ENCODE measurements at places on chromosomes 2 and 18.

DNA sequence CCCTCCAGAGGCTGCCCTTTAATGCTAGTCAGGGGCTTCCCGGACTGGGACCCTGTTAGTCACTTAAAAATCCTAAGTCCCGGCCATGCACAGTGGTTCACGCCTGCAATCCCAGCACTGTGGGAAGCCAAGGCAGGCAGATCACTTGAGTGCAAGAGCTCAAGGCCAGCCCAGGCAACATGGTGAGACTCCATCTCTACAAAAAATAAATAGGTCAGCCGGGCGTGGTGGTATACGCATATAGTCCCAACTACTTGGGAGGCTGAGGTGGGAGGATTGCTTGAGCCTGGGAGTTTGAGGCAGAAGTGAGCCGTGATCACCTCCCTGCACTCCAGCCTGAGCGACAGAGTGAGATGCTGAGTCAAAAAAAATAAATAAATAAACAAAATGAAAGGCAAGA, 17.2 kb upstream of the KCNG2 start:
- DNase-seq: no peak

- peak; percentile 28 for DNase-seq
Measured at GRCh38 chr18:14999085-14999975, 251.4 kb downstream of the ANKRD30B start.

DNA sequence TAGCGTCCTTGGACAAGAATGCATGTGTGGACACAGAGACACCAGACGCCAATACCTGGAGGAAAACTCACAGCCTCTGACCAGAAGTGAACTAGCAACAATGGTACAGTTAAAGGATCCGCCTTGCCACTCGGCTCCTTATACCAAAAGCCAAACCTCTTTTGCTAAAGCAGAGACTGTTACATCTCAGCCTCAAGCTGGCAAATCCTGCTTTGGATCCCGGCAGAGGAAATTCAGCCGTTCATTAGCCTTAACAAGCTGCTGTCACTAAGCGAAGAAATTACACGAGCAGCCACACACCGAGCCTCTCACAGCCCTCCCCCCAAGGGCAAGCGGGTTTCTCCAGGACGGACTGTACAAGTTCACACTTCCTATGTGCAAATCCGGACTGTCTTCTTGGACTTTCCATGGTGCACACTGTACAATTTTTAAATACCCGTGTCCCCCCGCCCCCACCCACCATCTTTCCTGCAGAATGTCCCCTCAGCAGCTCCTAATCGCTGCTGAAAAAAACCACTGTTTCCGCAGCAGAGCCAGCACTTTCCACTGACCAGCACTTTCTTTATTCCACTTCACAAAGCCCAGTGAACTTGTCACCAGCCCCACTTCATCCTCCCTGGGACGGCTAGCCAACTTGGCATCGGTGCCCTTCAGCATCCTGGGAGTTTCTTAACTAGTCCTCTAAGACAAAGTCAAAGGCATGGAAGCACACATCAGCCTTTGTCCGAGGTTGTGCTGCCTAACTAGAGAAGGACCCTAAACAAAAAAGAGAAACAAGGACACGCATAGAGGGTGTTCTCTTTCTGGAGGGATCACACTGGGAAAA, 1.5 kb downstream of the KLF7 start:
- DNase-seq: peak; percentile 62

DNA sequence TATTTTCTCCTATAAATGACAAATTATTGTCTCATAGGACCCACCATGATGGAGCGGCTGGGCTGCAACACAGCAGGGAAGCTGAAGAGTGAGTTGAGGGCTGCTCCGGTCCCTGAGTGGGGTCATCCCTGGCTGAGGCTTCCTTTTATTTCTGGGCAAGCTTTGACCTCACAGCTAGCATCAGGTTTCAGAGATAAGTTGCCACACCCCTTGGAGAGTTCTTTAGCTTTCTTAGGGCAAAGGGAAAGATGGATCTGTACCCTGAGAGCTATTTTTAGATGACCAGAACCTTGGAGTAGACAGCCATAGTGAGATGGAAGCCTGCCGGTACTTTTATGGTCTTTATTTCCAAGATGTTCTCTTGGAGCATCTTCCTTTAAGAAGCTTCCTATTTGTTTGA, 11.5 kb downstream of the MYL1 start:
- no peak for DNase-seq

DNA sequence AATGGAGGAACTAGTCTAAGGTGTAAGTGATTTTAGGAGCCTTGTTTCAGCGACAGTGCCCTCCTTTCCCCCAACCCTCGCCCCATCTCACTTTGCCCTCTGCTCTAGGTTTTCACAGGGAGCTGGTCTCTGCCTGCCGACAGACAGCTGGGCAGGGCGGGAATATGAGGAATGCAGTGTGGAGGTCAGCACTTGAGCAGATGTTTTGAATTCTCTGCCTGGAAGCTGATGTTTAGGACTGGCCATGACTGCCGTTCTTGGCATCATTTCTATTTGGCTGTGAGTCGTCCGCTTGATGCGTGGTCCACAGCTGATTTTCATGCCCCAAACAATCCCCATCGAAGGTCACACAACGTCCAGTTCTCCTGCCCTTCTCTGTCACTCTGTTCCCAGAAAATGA, 55.1 kb upstream of the SIX3 start:
- DNase-seq: no peak

GRCh38 chr2:216652566-216652965, 19.3 kb downstream of the IGFBP2 start:
- DNase-seq: no peak

GRCh38 chr18:37251679-37252078, 313.9 kb downstream of the CELF4 start:
- DNase-seq: no peak

DNA sequence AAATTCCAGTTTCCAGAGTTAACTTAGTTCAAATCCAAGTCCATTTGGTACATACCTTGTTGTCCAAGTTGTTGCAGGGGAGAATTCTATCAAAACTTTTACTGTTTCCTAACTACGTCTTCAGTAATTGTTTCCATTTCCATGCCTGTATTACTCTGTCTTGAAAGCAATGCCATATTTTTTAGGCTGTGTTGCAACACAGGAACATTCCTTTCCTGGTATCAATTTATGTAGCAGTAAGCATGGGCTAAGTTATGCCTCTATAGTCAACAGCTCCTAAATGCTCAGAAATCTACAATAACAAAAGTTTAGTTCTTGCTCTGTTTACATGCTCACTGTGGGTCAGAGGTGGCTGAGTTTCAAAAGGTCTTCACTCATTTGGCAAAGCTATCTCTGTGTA, 1943.8 kb upstream of the PIK3C3 start:
- DNase-seq: no peak

GRCh38 chr2:101655702-101656422, 41.6 kb upstream of the MAP4K4 start:
- no peak for DNase-seq

DNA sequence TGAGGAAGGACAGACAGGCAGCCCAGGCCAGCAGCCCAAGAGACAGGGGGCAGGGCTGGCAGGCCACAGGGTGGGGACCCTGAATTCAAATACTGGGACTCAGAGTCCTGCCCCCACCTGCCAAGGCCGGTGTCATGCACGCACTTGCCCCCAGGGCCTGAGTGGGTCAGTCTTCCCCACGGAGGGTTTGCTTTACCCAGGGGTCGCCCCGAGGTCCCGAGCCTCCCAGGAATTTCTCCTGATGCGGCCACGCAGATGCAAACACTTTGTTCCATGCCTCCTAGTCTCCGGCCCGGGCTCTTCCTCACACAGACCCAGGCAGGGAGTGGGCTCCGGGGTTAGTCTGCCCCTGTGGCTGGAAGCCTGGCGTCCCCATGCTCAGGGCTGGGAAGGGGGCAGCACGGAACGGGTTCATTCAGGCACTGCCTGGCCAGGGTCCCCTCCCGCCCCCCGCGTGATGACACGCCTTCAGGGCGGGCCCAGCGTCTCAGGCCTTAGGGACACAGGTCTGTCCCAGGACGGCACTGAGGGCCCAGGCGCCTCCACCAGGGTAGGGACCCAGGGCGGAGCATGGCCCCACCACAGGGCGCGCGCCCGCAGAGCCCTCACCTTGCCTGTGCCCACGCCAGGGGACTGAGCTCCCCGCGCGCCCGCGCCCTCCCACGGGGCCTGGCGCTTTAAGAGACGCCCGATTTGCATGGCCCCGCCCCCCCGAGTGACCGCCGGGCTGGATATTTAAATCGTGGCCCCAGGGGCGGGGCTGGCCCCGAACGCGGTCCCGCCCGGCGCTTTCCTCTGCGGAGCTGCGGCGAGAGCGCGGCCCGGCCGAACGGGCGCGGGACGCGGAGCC, at the start of gene SNED1:
SNED1 (plus strand) TSS at position 763 of the 850 bp plus-strand sequence. CDS start 220 bp downstream, outside the sequence.
- DNase-seq: peak; percentile 85

GRCh38 chr2:33848486-33848885, 249.4 kb upstream of the FAM98A start:
- DNase-seq: no peak

GRCh38 chr2:229350117-229350805, 79.2 kb upstream of the PID1 start:
- DNase-seq: no peak

GRCh38 chr2:226956659-226957058, 120.8 kb downstream of the RHBDD1 start:
- peak; percentile 54 for DNase-seq

- peak; percentile 84 for DNase-seq
Measured at GRCh38 chr2:100292022-100292580, 30.2 kb downstream of the LONRF2 start.

- DNase-seq: no peak
Measured at GRCh38 chr2:236940497-236940896, 145.2 kb upstream of the COPS8 start.

GRCh38 chr2:155730804-155731203, 601.7 kb downstream of the NR4A2 start:
- no peak for DNase-seq

GRCh38 chr18:6997808-6998207, 119.8 kb downstream of the LAMA1 start:
- no peak for DNase-seq

GRCh38 chr18:36589857-36590543, 238.8 kb downstream of the TPGS2 start:
- no peak for DNase-seq

DNA sequence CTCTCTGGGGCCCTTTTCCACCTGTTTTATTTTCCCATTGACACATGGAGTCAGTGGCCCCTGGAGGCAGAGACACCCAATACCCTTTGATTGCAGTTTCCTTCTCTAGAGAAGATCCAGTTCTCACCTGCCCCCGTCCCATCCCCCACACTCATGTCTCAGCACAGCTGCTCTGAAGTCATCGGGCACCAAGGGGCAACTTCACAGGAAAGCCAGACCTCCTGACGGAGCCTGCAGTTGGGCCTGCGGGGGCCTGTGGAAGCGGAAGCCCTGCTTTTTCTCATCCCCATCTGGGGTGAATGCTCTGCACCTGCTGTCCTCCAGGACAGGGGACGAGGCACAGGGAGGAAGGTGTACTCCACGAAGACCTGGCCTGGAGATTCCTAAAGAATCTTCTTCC, 308.3 kb upstream of the EPAS1 start:
- peak; percentile 19 for DNase-seq

GRCh38 chr18:3117493-3118192, 102.1 kb downstream of the MYOM1 start:
- no peak for DNase-seq
